ENCODE measurements at places on chromosomes 1 and 21. TPM values are rescaled to one million over a fixed set of nuclear protein-coding genes. Genes with fewer than 3 reads are reported as not detected.

The EDEM3 gene
- total RNA-seq = 54.8 TPM

The SLAMF6 gene
- 1.5 TPM for total RNA-seq

DNA sequence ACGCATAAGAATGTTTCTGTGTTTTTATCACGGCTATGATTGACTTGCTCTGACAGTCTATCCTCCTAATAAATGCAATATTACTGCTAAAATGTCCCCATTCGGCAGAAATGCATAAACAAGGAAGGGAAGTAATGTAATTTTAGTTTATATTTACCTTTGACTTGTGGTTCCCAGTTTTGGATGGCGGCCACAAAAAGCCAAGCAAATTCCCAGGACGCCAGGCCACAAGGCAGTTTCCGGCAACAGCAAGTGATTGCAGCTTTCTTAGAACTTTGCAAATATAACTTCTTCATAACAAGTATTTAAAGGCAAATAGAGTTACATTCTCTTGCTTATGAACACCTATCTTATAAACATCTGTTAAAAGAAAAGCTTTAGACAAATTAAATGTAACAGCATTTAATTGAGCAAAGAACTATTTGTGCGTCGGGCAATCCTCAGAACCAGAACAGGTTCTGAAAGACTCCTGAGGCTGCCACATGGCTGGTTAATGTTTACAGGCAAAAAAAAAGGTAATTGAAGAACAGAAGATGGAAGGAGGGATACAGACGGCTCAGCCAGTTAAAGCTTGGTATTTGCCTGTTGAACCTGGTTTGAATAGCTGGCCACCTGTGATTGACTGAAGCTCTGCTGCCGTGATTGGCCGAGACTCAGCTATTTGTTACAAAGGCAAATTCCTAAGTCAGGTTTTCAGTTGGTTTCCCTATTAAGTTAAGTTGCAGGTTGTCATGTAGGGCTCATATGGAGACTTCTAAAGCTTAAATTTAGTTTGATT, 80.8 kb downstream of the C21orf91 start:
- no peak overlapping the region for H3K27ac ChIP-seq
- H3K27me3 ChIP-seq = no peaks in the 10 kb centered on the region
- no peak for DNase-seq
- no peak overlapping the region for H3K4me3 ChIP-seq
- no peaks in the 10 kb centered on the region for H3K4me1 ChIP-seq

DNA sequence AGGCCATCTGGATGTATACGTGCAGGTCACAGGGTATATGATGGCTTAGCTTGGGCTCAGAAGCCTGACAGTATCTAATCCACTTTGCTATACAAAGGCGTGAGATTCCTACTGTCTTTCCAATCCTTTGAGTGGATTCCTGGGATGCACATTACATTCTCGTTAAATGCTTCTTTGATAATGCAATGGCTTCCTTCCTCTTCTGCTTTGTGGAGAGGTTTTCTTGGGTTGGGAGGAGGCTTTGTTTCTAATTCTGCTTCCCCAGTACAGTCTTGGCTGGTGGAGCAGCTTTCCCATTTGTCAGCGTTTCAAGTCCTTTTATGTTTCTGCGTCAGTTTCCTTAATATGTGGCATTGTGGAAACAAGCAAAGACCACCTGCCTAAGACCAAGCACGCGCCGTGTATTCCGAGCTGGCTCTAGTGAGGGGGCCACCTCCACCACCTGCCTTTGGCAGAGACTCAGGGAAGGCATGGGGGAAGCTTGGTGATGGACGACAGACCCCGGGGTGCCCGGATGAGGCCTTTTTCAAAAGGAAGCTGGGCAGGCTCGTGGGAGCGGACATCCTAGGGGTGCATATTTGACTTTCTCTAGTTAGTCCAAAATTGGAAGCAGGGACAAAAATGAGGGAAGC, 72.7 kb downstream of the WDR4 start:
- H3K4me1 ChIP-seq = no peaks in the 10 kb centered on the region
- no peaks in the 10 kb centered on the region for H3K27me3 ChIP-seq
- H3K36me3 ChIP-seq = no peaks in the 10 kb centered on the region
- no peak overlapping the region for H3K27ac ChIP-seq
- no peak overlapping the region for H3K4me3 ChIP-seq

The NBPF20 gene
- 4.4 TPM for total RNA-seq

The CA6 gene
- total RNA-seq = not detected

All from aorta (tissue), 5 donors.